HEK293T (cell line): ENCODE measurements at places on chromosomes 4 and X.
A peak's percentile ranks its signal among the peaks of the same experiment; 100 is the strongest.

DNA sequence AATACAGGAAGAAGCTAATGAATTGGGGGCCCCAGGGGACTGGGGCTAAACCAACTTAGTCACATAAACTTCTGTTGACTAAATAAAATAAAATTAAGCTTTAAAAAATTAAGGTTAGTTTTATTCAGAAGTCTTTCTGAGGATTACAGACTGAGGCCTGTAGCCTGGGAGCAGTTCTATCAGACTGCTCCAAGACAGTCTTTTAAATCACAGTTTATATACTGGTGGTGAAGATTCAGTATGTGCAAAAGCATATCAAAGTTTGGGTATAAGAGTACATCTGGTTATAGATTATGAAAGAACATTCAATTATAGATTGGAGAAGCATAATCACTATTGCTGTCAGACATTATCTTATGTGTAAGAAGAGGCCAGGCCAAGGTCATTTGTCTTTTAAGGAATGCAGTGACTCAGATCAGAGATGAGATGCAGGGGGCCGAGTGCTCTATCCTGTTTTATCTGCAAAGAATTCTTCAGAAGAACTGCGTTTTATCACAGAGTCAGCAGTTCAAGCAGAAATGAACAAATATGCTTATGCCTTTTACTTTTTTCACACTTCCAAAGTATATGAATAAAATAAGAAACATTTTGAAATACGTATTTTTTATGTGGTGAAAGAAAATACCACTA lies 109.4 kb downstream of the PDHA2 start:
- no peak for DNase-seq

DNA sequence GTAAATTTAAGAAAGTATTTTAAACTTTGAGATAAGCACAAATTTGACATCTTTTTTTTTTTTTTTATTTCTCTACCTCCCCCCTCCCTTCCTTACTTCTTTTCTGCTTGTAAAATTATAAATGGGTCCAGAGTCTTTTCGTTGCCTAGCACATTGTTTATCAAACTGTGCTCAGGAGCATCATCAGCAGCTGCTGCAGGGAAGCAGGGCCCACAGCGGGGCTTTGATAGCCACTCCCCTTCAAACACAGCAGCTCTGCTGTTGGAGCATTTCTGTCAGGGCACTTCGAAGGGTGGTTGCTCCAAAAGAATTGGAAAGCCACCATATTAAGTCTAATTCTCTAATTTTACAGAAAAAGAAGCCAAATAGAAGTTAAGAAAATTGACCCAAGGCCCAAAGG lies 588.3 kb downstream of the SPRY1 start:
- no peak for DNase-seq

- no peak for DNase-seq
Observed at GRCh38 chrX:97060020-97060419, 176.3 kb downstream of the RPA4 start.

- no peak for DNase-seq
Observed at GRCh38 chr4:184422378-184422777, 52.0 kb downstream of the IRF2 start.

GRCh38 chr4:31518796-31519250 lies 798.7 kb downstream of the PCDH7 start:
- peak; percentile 10 for DNase-seq

DNA sequence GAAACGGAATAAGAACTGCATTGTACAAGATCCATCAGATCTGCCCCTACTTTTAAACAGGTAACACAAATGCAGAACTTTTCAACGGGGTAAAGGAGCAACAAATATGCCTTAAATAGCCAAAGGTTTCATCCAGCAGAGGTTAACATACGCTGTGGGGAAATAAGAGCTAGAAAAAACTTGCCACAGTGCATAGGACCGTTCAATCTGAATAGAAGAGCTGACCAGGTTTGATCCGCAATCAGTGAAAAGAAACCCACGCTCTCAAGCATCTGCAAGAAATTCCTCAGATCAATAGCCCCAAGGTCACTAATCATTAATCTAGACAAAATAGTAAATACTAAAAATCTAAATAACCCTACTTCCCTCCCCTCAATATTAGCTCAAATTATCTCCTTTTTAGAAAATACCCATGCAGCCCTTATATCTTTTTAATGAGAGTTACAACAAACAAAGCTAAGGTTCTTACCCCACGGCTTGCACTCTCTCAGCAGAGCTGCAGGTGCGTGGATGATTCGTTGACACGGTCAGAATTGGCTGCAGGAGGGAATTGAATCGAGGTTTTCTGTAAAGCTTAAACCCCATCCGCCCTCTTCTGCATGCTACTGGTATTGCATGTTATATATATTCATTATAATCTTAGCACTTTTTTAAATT lies at the start of gene TLR10:
Gene TLR10, minus strand, starts transcription at position 539 of the 657 bp plus-strand sequence. CDS start 7,400 bp downstream, outside the sequence.
- DNase-seq: peak; percentile 23

GRCh38 chr4:153713866-153714646 lies 30.0 kb downstream of the TLR2 start:
- no peak for DNase-seq

DNA sequence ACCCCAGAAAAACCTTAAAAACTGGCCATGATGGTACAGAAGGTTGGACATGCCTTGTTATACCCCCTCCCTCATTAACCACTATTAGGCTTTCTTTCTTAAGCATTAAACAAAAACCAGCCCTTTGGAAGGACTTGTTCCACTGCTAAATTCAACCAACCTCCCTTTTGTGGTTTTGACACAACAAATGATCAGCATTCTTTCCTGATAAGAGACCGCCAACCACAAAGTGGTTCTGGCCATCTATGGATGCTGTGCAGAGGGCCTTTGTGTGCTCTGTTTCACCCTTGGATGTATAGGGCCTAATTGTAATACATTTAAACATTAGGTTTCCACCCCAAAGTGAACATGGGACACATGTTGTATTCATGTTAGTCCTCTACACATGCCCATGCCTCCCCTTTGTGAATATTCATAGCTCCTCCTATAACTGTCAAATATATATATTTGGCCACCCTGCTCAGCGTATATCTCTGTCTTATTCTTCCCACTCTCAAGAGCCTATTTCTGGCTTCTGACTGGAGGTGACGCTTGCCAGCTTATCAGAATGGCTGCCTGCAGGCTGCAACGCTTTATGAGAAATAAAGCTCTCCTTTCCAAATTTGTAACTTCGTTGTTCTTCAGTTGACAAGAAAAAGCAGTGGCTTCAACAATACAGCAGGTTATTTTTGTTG lies 126.6 kb downstream of the NPNT start:
- no peak for DNase-seq

- DNase-seq: no peak
Observed at GRCh38 chrX:96715481-96715880, 30.8 kb downstream of the DIAPH2 start.

DNA sequence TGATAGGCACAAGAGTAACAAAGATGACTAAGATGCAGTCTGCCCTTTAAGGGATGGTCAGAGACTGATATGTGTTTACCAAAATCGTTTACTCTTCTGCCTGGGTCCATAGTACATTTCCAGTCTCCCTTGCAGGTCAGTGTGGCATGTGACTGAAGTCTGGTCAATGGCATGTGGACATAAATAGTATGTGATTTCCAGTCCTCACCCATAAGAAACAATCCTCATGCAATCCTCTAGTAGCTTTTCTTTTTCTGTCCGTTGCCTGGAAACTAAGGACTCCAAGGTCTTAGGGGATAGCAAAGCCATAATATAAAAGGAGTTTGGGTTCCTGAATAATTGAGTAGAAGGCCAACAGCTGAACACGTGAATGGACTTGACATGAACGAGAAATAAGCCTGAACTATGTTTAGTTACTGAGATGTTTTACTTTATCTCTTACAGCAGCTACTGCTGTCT lies 1.1 kb downstream of the SLC9B2 start:
- no peak for DNase-seq

GRCh38 chrX:38760883-38761282 lies 40.4 kb upstream of the MID1IP1 start:
- DNase-seq: no peak

GRCh38 chr4:150973626-150974251 lies 41.3 kb downstream of the LRBA start:
- no peak for DNase-seq

GRCh38 chr4:6290769-6291547 lies 21.3 kb downstream of the WFS1 start:
- no peak for DNase-seq

DNA sequence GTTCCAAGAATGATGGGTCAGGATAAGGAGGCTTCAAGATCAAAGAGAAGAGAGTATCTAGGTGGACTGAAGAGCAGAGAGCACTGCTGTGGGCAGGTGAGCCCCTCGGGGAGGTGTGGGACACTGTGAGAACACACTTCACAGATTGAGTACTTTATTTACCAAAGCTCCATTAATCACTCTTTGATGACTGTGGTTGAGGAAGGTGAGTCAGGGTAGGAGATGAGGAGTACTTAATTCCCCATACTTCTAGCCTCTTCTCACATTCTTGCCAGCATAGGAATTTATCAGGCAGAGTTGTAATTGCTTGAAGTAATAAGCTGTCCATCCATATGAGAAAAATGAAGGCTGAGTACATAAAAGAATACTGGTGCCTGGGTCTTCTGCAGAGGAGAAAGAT lies 375.3 kb downstream of the PCDH10 start:
- DNase-seq: no peak

- DNase-seq: no peak
Observed at GRCh38 chr4:30838331-30838730, 118.2 kb downstream of the PCDH7 start.

DNA sequence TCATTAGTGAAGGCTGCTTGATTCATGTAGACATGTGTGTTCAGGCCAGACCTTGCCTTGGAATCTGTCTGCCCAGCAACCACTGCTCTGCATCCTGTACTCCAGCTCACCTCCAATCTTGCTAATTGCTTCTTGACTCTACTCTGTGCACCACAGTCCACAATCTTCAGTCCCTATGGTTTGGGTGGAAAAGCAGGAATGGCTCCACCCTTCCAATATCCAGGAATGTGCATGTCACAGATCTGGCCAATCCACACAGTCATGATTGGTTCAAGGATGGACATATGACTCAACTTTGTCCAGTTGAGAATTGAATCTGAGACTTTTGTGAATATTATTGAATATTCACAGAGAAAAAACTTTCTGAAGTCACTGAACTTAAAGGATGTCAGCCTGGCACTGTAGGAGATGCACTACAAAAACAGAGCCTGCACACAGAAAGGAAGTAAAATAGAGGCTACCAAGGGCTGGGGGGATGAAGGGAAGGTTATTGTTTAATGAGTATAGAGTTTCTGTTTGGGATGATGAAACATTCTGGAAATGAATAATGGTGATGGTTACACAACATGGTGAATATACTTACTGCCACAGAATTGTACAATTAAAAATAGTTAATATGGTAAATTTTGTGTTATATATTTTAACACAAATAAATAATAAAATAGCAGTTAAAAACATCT lies 161.3 kb upstream of the USP38 start:
- DNase-seq: no peak

- no peak for DNase-seq
Observed at GRCh38 chr4:37241647-37242046, 2.9 kb upstream of the NWD2 start.
